HepG2 (cell line): ENCODE measurements at places on chromosomes 11 and 22. TPM values are rescaled to one million over a fixed set of nuclear protein-coding genes. Genes with fewer than 3 reads are reported as not detected.

GRCh38 chr11:95883381-95883780 lies 40.5 kb downstream of the MTMR2 start:
- DNase-seq = no peak

GRCh38 chr11:5420993-5421392 lies 918 bp upstream of the OR51Q1 start:
- DNase-seq = no peak

DNA sequence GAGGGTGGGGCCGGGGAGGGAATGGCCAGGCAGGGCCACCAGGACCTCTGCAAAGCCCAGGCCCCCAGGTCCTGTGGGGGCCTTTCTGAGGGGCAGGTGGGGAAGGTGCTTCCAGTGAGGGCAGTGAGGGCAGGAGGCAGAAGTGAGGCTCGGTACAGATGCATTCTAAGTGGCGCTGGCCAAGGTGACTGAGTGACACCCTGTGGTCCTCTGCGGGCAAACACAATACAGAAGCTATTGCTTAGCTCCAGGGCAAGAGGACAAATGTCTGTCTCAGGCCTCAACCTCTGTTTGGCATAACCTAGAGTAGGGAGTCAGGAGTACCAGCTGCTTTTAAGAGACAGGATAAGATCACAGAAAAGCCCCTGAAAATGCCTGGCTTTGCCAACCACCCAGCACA lies 31.3 kb downstream of the B3GAT1 start:
- no peak for DNase-seq

GRCh38 chr11:118629761-118630661 lies 22.6 kb downstream of the PHLDB1 start:
- DNase-seq = no peak

The MPPED2 gene
- not detected in 2 replicates for polyA plus RNA-seq

DNA sequence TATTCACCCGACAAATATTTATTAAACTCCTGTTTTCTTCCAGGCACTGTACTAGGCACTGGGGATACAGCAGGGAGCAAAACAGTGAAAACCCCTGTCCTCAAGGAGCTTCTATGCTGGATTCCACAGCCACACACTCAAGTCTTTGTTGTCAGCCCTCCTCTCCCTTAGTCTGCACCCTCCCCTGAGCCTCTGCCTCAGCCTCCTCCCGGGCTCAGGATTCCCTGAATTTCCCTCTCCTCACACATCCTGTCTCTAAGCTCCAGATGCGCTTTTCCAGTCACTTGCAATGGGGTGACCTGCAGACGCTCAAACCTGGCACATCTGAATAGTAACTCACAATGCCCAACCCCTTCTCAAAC lies 13.5 kb upstream of the TUB start:
- DNase-seq = no peak

DNA sequence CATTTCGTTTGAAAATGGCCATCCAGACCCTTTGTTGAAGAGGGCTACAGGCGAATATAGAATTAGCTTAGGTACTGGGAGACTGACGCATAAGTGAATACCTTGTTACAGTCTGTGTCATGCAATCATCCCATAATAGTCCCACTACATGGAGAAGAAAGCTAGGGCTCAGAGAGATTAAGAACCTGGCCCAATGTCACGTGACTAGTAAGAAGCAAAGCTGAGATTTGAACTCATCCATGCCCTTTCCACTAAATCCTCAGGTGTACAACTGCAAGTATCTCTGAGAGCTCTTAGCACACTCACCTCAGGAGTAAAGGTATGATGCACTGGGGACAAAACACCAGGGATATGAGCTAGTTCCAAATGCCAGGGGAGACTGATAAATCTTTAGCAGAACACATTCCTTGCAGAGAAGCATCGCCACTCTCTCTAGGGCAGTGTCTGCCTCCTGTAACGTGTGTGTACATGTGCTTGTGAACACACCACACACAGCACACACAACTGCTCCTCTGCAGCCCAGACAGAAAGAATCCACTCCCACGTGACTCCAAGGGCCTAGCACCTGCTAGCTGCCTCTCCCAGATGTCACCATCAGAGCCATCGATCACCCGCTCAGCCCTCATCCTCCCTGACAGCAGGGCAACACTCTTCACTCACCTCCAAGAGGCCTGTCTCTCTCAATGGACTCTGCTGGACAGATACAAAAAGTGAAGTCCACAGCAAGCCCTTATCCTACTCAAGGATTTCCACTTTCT lies 402.8 kb downstream of the NXPE2 start:
- DNase-seq = no peak

DNA sequence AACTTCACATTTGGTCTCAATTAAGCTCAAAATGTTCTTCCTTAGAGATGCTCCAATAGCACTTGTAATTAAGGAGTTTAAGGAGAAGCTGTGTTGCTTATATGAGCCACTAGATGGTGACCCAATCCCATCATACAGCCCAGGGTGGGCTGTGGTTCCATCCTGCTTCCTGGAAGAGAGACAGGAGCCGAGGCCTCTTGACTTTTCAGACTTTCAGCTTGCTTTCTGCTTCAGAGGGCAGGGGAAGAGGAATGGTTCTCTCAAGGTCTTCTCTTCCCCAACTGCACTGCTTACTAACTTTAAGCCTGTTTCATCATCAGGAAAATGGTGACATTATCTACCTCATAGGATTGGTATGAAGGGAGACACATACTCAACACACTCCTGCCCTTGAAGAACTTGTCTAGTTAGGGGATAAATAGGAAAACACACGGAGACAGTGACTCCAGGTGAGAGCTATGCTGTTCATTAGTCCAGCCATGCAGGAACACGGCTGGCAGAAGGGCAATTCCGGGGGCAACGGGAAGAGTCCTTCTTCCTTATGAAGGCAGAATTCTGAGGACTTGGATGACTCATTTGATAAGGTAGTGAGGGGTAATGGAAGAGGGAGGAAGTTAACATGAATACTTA lies 20.1 kb downstream of the TMEM218 start:
- peak; percentile 47 for DNase-seq

DNA sequence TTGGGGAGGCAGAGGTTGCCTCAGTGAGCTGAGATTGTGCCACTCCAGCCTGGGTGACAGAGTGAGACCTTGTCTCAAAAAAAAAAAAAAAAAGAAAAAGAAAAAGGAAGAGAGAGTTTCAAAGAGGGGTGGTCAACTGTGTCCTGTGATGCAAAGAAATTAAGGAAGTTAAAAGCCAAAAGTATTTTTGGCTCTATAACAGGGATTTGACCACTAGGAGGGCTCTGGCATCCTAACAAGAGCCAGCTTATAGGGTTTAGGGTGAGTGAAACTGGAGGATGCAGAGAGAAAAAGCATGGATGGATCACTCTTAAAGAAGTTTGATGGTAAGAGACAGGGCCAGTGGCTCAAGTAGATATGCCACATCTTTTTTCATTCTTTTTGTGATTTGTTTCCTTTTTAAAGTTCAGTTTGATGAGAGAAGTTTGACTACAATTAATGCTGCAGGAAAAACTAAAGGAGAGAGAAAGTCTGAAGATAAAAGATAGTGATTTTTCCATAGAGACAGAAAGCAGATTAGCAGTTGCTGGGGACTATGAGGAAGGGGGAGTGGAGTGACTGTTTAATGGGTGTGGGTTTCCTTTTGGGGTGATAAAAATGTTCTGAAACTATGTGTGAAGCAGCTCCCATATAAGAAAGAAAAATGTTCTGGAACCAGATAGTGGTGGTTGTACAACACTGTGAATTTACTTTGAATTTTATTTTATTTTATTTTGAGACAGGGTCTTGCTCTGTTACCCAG lies 11.1 kb upstream of the MICAL2 start:
- no peak for DNase-seq

The SLC22A25 gene
- 0.42 and 0.98 TPM in 2 replicates for polyA plus RNA-seq

The PPARA gene
- 16.6 and 18.2 TPM in 2 replicates for polyA plus RNA-seq

GRCh38 chr11:83105168-83105567 lies 33.5 kb upstream of the RAB30 start:
- no peak for DNase-seq
